ENCODE measurements at places on chromosomes 11 and 22.

DNA sequence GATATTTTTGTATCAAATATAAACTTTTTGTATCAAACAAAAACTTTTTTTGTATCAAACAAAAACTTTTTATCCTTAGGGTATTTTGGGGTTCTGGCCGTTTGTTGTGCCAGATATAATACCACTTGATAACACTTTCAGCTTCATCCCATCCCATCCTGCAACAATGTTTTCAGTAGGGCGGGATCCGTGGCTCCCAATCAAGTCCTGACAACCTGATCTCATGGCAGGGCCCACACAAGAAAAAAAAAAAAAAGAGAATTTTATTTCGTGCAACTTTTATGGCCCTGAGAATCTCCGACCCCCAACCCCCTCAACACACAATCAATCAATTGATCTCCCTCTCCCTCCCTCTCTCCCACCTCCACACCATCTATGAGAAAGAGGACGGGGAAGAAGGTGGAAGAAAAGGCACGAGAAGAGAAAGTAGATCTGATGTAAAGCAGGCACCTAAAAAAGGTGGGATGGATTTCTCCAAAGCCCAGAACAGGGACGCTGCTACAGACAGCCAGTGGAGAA, 4749.6 kb upstream of the OR11H1 start:
- no peak for DNase-seq

- DNase-seq, result no peak
These were observed 1.1 kb upstream of the IGSF9B start for GRCh38 chr11:133957900-133958299.

DNA sequence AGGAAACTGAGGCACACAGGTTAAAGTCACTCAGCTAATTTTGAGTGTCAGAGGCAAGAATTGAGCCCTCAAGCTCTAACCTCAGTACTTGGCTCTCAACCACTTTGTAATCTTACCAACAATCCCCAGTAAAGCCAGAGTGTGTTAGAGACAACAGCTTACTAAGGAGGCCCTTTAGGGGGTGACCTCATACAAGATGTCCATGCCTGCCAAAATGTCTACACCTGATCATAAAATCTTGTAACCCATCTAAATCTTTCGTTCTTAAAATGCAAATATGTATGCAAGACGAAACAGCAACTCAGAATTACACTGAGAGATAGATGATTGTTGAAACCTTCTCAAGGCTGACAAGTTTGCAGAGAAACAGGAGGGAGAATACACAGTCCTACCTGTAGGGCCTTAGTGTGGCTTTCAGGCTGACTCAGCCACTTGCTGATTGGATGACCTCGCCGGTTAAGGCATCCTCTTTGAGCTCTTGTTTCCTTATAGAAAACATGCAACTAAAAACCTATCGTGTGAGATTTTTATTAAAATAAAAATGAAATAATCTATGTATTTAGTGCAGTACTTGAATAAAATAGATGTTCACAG, 143.2 kb downstream of the OPCML start:
- no peak for DNase-seq

- DNase-seq, result no peak
These were observed 208.6 kb downstream of the DBX1 start for GRCh38 chr11:19951558-19952115.

DNA sequence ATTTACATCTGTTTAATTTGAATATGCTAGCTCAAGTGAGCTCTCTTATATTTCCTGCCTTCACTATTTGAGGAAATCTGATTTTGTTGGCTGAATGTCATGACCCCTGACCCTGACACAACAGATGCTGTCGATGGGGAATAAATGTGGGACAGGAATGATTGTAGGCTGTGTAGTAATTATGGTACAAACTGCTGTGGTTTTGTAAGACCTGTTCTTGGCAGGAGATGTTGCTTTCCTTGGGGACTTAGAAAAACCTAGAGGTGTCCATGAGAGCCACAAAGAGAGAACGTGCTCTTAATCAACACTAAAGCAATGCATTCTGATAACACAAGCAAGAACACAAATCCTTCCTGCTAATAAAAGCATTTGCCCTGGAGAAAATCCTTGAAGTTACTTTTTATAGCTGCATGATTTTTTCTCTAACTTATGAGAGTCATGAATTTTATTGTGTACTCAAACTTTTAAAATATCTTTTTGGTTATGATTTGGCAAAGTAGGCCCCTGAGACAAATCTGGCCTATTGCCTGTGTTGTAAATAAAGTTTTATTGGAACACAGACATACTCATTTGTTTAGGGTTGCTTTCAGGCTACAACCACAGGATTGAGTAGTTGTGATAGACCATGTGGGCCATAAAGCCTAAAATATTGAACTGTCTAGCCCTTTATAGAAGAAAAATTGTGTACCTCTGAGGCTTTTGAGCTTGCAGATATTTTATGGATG, 90.2 kb downstream of the DDX10 start:
- no peak for DNase-seq

GRCh38 chr11:111642542-111642941, 40.3 kb downstream of the SIK2 start:
- no peak for DNase-seq

DNA sequence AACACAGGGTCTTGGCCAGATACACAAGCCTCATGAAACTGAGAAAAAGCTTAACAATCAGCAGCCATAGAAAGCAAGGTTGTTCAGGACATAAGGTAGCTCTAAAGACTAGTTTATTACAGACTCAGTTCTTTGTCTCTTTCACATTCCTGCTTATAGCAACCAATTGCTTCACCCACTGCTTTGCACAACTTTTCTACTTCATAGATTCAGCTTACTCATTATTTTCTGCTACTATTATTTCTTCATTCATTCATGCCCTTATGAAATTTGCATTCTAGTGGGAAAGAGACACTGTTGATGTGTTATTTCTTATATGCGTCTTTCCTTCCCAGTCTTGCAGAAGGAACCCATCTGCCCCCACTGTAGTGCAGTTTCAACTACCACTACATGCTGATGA, 4.7 kb downstream of the CCDC34 start:
- no peak for DNase-seq

- DNase-seq, result no peak
These were observed 55.8 kb upstream of the ARHGAP42 start for GRCh38 chr11:100631316-100631715.

GRCh38 chr11:87116185-87116584, 78.5 kb downstream of the TMEM135 start:
- DNase-seq, result no peak

- DNase-seq, result no peak
These were observed 54.4 kb downstream of the LINC01488 start for GRCh38 chr11:69535908-69536307.

GRCh38 chr11:20604295-20604803, 4.9 kb downstream of the SLC6A5 start:
- DNase-seq, result no peak

DNA sequence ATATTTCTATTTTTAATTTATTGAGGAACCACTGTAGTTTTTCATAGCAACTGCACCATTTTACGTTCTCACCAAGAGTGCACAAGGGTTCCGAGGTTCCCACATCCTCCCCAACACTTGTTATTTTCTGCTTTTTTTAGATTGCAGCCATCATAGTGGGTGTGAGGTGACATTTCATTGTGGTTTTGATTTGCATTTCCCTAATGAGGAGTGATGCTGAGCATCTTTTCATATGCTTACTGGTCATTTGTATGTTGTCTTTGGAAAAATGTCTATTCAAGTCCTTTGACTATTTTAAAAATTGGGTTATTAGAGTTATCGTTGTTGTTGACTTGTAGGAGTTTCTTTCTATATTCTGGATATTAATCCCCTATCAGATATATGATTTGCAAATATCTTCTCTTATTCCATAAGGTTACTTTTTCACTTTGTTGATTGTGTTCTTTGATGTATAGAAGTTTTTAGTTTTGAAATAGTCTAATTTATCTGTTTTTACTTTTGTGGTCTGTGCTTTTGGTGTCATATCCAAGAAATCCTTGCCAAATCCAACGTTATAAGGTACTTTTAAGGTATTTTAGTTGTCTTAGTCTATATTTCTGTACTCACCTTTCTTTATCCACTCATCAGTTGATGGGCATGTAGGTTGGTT, 9.0 kb downstream of the NEAT1 start:
- DNase-seq, result no peak

- no peak for DNase-seq
These were observed 67.1 kb downstream of the CD82 start for GRCh38 chr11:44632466-44633123.

DNA sequence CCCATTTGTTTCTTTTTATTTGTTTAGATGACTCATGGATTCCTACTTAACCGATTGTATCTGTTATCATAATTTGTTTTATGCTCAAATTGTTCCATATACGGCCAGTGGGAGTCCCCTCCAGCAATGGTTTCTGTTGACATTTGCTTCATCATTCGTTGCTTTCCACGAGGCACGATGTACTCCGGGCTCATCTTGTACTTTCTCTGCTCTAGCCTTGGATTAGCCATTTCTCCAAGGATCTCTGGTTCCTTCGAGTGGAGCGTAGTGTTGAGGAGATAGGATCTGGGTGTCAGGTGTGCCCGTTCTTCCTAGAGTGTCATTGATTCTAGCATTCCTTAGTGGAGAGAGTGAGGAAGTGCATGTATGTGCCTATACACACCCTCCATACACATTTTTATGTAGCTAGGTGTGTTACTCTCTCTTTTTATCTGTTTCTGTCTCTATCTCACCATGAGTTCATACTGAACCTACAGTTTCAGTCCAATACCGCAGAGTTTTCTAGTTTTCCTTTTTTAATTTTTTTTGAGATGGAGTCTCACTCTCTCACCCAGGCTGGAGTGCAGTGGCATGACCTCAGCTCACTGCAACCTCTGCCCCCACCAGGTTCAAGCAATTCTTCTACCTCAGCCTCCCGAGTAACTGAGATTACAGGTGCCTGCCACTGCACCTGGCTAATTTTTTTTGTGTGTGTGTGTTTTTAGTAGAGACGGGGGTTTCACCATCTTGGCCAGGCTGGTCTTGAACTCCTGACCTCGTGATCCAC, 31.4 kb downstream of the TECTA start:
- DNase-seq, result no peak

- no peak for DNase-seq
These were observed 36.1 kb upstream of the ADSL start for GRCh38 chr22:40310081-40310767.

DNA sequence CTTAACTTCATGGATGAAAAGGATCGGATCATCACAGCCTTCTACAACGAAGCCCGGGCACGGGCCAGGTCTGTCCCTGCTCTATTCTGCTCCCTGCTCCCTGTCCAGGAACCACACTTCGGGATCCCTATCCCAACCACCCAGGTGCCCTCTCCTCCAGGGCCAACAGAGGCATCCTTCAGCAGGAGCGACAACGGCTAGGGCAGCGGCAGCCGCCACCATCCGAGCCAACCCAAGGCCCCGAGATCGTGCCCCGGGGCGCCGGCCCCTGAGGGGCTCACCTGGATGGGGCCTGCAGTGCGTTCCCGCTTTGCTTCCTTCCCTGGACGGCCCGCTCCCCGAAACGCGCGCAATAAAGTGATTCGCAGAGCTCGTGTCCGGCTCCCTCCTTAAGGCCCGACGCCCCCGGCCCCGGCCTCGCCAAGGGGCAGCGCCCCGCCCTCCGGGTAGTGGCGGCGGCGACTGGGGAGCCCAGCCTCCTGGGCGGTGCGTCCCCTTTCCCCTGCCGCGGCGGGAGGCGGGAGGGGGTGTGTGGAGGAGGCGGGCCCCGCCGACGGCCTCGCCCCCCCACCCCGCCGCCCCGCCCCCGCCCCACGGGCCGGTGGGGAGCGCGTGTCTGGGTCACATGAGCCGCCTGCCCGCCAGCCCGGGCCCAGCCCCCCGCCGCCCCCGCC, at the start of gene VEGFB:
Gene VEGFB, plus strand, starts transcription at position 672 of the 674 bp plus-strand sequence. CDS start 250 bp downstream, outside the sequence.
- DNase-seq, result no peak

DNA sequence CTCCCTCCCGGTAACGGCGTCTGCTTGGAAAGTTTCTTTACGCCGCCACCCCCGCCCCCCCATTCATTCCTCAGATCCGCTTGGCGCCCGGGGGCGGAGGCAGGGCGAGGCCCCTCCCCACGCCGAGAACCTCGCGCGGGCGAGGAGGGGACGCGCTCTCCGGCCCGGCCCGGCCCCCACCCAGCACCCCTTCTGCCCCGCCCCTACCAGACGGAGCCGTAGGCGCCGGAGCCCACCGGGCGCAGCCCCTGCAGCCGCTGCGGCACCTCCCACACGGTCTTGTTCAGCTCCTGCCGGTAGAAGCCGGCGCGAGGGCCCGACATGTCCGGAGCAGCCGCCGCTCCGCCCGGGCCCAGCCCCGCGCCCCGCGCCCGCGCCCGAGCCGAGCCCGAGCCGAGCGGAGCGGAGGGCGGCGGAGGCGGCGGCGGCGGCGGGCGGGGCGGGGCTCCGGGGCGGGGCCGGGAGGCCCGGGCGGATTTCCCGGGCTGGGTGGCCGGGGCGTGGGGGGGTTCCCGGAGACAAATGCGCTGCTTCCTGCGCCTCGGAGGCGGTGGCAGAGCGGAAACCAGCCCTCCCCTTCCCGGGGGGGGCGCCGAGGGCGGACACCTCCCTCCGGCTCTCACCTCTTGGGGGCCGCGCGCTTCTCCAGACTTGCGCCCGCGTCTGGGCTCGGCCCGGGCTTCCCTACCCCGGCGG, at the start of gene MAPK11:
Gene MAPK11, minus strand, starts transcription at position 411 of the 696 bp plus-strand sequence. Its CDS starts 88 bp downstream, at position 323.
- no peak for DNase-seq

GRCh38 chr22:26860301-26860700, 202.9 kb downstream of the MIAT start:
- DNase-seq, result no peak

DNA sequence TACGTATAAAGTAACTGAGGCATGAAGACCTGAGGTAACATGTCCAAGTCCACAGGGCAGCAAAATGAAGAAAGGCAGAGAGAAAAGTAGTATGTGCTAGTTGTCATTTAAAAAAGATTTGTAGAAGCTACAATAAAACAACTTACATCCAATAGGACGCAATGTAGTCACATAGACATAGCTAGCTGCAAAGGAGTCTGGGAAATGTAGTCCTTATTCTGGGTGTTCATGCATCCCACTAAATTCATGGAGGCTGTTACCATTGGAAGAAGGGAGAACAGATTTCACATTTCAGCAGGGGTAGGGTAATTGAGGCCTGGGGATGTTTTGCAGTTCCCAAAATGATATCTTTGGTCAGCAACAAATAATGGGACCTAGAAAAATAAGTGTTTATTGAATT, 571.4 kb downstream of the MIAT start:
- no peak for DNase-seq

DNA sequence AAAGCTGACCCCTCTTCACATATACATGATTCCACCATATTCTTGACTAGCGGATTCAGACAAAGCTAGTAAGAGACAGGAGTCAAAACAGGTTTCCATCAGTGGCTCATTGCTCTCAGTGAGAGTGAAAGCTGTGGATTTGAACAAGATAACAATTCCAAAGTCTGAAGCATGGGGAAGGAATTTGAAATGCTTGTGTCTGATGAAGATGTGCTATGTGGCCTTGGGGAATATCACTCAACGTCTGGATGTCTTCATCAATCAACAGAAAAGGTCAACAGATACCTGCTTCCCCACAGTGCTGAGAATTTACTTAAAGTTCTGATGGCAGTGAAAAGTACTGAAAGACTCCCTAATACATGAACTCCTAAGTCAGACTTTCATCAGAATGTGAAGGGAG, 46.9 kb upstream of the SESN3 start:
- DNase-seq, result no peak

GRCh38 chr11:11661326-11662040, 39.7 kb upstream of the GALNT18 start:
- no peak for DNase-seq

GRCh38 chr11:61698173-61698948, 18.2 kb downstream of the DAGLA start:
- no peak for DNase-seq

GRCh38 chr11:13327421-13327820, 49.8 kb downstream of the BMAL1 start:
- DNase-seq, result no peak

All from cortex of kidney (tissue), 1 donor.